HL-60 (cell line): ENCODE measurements at places on chromosomes 3 and 15.

DNA sequence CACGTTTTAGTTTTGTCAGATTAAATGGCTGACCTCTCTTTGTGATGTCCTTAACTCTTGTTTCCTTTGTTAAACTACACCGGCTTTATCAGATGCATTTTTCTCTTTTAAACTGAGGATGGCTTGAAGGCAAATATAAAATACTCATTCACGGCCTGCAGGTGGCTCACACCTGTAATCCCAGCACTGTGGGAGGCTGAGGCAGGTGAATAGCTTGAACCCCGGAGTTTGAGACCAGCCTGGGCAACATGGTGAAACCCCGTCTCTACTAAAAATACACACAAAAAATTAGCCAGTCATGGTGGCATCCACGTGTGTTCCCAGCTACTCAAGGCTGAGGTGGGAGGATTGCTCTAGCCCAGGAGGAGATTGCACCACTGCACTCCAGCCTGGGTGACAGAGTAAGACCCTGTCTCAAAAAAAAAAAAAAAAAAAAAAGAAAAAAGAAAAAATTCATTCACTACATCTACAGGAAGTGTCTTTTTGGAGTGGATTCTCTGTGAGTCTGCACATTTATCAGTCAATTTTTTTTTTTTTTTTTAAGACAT lies 34.7 kb upstream of the SACM1L start:
- peak; percentile 65 for DNase-seq

DNA sequence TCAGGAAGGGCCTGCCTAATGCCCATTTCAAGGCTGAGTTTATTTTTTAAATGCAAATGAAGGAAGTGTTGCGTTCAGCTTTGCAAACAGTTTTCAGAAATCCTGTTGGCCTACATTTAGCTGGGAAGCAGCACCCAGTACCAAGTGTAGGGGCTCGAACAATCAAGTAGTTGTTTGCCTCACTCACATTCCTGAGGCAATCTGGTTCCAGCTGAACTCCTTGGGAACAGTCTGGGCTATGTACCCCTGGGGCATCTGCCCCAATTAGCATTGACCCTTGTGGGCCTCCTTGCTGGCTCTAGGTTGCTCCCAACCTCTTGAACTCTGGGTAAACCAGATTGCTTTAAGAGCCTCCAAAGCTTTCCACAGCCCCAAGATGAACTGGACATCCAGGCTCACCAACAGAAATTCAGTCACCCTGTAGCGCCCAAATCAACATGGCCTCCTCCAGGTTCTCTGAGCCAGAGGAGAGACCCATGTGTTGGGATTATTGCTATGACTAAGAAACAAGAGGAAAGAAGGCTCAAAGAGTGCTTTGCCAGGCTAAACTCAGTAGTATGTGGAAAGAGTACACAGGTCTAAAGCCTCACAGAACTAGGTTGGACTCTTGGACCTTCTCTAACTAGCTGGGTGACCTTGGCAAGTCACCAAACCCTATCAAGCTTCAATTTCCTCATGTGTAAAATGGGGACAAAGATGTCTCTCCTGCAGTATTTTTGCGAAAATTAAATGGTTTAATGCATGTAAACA lies 532.7 kb downstream of the SOX2 start:
- no peak for DNase-seq

DNA sequence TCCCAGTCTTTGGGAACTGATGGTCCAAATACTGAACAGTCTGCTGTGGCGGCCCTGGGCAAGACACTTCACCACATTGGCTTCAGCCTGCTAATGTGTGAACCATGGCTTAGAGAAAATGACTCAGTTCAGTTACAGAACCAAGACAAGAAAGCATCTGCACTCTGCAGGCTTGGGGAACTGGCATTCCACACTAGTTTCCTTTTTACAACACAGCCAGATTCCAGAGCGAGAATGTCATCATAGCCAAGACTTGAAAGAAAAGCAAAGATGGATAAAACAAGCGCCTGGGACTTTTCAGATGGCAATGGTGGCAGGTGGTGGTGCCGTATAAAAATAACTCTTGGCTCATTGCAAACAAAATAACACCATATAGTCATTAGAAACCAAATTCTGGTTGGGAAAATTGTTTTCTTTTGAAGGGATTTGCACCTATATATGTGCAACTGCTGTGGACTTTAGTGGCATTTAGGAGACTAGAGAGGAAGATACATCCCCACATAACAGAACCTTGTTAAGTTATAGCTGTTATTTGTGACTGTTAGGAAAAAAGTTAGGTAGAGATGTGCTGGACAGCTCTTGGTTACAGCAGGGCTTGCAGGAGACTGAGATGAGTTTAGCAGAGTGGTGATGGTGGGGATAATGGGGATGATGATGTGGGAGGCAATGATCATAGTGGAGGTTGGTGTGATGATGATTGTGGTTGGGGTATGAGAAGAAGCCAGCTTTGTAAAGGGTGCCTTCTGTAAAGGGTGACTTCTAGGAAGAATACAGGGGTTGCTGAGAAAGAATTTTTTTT lies 273.6 kb downstream of the THRB start:
- DNase-seq: no peak

DNA sequence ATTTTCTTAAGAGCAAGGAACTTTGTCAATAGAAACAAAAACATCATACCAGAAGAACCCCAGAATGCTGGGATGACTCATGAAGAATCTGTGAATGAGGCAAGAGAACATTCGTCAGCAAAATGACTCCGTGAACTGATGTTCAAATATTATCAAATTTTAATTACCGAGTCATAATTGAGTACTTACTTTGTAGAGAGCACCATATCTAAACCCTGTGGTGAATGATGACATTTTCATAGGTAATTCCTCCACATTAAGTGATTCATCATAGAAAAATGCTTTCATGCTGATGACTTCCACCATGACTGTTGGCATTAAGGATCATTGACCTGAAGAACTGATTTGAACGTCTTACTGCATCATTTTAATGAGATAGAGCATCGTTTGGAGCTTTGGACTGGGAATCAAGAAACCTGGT lies 56.3 kb downstream of the PPARG start:
- DNase-seq: no peak

- no peak for DNase-seq
Measured at GRCh38 chr3:97360804-97361203, 403.8 kb upstream of the ARL6 start.

- DNase-seq: no peak
Measured at GRCh38 chr3:138136201-138136600, 4.0 kb upstream of the A4GNT start.

DNA sequence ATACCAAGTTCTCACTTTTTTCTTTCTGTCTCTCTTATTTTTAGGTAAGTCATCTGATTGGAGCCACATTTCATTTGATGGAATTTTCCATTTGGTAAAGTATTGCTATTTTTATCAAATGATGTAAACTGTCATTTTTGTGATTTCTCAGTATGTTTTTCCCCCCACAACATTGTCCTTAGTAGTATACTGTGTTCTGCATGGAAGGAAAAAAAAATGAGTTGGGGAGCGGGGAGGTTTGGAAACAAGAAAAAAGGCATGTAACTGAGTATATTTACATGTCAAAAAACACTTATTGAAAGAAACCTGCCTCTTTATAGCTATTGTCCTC lies 104.2 kb downstream of the FILIP1L start:
- DNase-seq: no peak

DNA sequence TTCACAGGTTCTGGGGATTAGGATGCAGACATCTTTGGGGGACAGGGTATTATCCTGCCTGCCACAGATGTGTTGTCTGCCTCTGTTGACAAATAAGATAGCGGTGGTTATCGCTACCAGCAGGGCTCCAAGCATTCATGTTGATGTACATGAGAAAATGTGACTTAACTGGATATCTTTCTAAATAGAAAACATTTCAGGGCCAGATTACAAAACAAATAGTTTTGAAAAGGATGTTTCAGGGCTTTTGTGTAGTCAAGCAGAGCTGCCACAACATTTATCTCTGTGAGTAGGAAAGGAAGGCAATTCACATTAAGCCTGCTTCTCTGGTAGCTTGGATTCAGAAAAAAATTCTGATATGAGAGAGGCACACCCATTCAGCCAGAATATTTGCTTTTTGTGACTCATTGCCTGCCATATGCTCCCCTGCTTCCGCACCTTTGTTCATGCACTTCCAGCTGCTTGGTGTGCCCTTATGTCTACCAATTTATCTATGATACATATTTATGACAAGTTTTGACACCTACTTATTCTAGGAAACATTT lies 22.8 kb downstream of the PLS1 start:
- DNase-seq: no peak

GRCh38 chr3:54138937-54139547 lies 16.7 kb downstream of the CACNA2D3 start:
- DNase-seq: no peak

- DNase-seq: no peak
Measured at GRCh38 chr15:58058729-58059128, 6.8 kb downstream of the ALDH1A2 start.

GRCh38 chr15:38961931-38962330 lies 397.3 kb upstream of the RASGRP1 start:
- DNase-seq: no peak

- no peak for DNase-seq
Measured at GRCh38 chr3:64443546-64444381, 218.5 kb upstream of the PRICKLE2 start.

DNA sequence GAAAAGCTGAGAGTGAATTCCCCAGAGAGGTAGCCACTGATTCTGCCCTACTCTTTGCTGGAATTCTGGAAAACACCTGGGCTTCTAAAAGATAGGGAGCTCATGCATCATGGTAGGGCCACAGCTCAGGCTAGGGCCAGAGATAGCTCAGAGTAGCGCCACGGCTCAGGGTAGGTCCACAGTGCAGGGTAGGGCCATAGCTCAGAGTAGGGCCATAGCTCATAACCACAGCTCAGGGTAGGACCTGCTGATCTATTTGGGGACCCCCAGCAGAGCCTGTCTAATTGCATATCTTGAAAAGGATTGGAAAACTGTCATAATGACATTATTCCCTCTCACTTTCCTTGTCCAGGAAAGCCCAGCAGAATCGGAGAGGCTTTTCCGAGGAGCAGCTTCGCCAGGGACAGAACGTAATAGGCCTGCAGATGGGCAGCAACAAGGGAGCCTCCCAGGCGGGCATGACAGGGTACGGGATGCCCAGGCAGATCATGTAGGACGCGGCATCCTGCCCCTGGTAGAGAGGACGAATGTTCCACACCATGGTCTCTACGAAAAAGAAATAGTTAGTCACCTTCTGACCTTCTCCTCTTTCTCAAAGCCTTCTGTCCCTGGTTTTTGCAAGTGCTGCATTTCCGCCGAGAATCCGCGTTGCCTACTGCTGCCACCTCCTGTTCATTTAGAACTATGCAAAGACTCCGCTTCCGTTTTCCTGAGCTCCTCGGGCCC lies 14.5 kb downstream of the TAGLN3 start:
- peak; percentile 31 for DNase-seq

DNA sequence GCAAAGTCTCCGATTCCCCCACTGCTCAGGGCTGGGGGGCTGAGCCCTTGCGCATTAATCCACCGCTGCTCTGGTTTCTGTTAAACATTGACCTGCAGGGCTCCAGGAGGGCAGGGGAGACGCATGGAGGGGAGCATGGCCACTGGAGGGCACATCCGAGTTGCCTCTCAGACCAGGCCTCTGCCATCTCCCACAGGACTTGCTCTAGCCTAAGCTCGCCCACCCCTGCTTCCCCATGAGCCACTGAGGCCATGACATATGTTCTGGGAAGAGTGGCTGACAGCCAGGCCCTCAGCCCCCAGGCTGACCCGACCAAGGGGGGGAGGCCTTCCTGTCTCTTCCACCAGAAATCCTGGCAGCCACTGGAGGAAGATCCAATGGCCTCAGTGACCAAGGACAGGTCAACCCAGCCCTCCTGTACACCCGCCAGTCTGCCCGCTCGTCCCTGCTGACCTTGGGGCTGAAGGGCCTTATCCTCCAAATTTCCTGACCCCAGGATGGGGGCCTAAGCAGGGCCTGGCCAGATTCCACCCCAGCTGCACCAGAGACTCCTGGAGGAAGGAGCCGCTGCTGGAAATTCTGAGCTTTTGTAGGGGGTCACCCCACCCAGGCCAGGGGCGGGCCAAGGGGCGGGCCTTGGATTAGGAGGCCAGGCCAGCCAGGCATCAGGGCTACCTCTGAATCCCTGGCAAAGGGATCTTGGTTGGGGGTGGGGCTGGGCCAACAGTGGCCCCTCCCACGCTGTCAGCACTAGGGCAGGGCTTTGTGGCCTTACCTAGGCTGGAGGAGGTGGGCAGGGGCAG lies at the start of gene HYAL1:
HYAL1 (minus strand) TSS at position 562 of the 803 bp plus-strand sequence. CDS start 618 bp downstream, outside the sequence.
- DNase-seq: no peak

GRCh38 chr3:9183811-9184460 lies 65.5 kb downstream of the SRGAP3 start:
- no peak for DNase-seq

DNA sequence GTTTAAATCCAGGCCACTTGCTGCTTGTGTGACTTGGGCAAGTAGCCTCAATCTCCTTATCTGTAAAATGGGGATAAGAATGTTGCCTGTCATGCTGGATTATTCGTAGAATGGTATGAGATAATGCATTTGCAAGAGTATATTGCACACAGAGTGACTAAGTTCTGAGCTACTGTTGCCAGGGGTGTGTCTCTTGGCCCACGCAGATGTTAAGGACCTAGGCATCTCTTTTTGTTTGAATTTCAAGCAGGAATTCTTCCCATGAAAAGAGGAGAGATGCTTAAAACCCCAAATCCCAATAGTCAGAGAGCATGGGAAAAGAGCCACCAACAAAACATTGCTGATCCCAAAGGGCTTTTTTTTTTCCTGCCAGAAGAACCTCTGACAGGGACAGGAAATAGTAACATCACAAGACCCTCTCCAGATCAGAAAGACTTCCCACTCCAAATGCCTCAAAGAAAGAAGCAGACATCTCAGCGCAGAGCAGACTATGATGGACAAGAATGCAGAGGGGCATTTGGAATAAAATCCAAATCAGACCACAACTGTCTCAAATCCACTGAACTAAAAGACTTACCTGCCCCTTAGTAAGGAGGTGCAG lies 90.5 kb downstream of the MRPL46 start:
- DNase-seq: no peak

DNA sequence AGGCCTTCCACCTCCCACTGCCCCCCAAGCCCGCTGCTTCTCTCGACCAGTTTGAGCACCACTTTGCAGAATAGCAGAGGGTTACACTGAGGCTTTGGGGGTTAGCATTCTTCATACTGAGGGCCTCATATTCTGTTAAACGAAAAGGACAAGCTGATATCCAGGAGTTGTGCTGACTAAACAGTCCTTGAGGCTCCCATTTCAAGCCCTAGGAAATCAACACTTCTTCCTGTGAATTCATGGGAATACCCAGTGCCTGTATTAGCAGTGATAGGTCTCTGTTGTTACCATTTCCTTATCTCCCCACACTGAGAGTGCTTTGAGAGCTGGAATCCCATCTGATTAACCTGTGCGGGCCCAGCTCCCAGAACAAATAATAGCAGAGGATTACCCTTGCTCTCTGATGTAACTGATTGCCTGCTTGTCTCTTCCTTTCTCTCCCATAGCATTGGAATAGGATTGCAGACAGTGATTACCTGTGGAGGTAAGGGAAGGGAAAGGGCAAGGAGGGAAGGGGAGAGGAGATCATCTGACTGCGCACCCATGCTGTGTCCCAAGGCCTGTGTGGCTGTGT lies 930 bp downstream of the FBXW12 start:
- no peak for DNase-seq

- no peak for DNase-seq
Measured at GRCh38 chr15:63012444-63012843, 30.1 kb upstream of the TPM1 start.
